ENCODE measurements at places on chromosomes 5 and 9. TPM values are rescaled to one million over a fixed set of nuclear protein-coding genes. Genes with fewer than 3 reads are reported as not detected.

DNA sequence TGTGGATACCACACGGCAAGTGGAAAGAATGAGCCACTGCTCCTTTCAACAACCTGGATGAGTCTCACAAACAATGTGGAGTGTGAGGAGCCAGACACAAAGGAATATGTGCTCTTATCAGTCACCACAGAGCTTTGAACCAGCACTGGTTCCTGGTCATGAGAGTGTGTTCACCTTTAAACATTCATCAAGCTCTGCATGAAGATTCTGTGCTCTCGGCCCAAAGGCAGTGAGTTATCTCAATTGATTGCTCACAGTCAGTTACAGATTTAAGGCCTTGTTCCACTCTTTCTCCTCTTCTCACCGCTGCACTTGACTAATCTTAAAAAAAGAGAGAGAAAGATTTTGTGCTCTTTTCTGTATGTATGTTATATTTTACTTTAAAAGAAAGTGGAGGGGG is 19.4 kb downstream of the LRSAM1 start:
- no peak for DNase-seq

DNA sequence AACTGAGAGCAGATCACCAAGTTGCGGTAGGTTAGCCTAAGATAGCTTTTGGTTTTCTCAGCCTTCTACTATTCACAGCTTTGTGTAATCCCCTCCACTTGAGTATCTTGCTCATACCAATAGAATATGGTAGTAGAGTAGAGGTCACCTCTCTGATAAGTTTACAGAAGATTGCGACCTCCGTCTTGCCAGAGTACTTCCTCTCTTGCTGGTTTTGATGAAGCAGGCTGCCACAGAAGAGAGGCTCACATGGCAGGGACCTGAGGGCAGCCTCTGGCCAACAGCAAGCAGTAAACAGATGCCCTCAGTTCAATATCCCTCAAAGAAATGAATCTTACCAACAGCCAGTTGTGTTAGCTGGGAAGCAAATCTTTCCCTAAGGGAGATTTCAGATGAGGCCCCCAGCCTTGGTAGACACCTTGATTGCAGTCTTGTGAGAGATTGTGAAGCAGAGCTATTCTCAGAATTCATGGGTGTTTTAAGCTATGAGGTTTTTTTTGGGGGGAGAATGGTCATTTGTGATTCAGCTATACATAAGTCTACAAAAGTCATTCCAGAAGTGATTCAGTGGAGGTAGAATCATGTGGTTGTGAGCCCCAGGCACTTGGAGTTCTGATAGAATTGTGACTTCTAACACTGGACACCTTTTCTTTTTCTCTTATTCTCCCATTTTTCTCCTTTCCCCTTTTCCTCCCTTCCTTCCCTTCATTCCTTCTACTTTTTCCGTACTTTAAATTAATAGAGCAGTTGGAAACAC is 22.7 kb upstream of the CDKN2B start:
- no peak for DNase-seq

DNA sequence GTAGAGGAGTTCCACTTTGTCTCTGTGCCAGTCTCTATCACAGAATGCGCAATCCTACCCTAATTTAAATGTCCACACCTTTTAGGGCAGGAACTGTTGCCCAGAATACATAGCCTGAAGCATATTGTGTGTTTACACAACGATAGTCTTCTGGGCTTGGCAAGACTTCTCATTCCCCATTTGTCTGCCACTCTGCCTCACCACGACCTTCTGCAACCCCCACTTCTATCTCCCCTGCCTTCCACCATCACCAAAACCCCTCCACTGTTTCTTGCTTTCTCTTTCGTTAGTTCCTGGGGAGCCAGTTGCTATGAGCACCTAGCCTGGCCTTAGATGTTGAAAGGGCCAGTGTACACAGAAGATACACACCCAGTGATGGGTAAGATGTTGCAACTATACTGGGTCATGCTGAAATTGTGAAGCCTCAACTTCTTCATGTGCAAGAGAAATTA is 883 bp upstream of the RNF145 start:
- peak; percentile 69 for DNase-seq

FOXD4L6 gene
- total RNA-seq: under 0.01 TPM

C9 gene
- not detected for total RNA-seq

GRCh38 chr5:80284720-80285119 is 28.9 kb upstream of the SERINC5 start:
- DNase-seq: no peak

DNA sequence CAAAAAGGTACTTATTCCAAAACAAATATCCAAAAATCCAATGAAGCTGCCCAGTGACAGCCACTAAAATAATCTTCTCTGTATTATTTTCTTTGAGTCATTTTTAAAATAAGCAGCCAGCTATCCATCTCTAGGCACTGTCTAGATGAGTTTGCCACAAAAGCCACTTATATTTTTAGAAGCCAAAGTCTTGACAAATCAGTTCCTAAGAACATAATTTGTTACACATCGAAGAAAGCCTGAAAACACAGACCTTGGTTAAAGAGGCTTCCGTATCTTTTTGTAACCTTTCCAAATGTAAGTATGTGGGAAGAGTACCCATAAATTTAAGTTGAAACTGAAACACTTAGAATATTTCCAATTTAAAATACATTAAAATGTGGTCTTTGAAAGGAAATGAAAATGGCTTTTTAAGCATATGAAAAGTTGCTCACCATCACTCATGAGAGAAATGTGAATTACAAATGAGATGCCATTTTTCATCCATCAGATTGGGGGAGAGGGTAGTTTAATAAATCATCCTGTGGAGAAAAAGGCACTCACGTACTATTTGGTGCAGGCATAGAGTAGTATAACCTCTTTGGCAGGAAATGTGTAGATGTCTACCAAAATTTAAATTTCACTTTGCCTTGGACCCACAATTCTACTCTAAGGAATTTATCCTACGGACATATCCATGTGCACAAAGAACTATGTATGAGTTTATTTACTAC is 180.4 kb downstream of the MLLT3 start:
- no peak for DNase-seq

DNA sequence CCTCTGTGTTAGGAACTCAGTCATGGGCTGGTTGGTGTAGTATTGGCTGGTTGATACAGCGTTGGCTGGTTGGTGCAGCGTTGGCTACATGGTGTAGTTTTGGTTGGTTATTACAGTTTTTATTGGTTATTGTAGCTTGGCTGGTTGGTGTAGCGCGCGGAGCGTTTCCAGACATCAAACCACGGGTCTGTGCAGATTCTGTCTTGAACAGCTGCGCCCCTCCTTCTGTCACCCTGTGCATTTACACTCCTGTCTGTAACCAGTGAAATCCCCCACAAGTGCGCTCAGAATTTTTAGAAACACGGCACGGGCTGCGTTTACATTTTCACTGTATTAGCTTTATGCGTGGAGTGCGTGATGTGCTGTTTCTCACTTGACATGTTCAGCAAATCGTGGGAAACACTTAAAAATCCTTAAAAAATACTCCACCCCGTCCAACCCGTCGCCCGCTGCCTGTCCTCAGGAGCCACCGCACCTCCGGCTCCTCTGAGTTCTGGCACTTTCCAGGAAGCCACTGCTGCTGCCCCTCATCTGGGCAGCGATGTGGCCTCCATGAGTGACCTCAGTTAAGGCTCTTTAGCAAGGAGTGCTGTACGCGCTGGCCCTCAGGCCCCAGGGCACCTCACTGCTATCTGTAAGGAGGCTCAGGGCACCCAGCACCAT is 20.8 kb downstream of the NKD2 start:
- DNase-seq: no peak

DNA sequence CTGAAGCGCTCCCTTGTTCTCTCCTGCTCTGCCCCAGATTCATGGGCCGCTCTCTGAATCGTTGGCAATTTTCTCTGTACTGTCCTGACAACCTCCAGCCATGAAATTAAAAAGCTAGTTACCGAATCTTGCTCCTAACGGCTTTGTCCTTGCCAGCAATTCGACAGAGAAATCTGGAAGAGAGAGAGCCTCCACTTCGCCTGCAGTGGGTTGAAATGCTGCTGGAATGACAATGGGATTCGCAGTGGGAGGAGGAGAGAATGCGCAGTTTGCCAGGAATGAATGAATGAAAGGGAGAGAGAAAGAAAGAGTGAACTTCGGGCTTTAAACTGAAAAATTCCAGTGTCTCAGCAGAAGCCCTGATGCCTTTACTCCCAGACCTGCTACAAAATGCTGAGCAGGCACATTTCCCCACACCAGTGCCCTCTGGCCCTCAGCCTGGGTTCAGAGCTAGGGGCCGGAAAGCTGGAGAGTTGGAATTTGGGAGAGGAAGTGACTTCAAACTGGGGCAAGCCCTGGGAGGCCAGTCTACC is 11.5 kb upstream of the BOD1 start:
- DNase-seq: no peak

GRCh38 chr5:174618589-174618988 is 105.8 kb upstream of the MSX2 start:
- peak; percentile 81 for DNase-seq

DNA sequence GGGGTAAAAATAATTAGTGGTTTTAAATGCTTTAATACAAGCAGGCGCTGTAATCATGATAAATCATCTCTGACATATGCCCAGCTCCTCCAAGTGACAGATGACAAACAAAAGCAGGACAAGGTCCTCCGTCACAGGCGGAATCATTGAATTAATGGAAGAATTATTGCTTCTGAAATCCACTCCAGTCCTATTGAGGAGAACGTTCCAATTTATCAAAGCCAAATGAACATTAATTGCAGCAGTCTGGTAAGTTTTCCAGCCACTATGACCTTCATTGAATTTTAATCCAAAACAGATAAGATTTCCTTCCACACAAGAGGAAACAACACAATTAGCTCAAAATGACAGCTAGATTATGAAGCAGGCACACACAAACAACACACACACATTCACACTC is 136.8 kb downstream of the ASTN2 start:
- no peak for DNase-seq

DNA sequence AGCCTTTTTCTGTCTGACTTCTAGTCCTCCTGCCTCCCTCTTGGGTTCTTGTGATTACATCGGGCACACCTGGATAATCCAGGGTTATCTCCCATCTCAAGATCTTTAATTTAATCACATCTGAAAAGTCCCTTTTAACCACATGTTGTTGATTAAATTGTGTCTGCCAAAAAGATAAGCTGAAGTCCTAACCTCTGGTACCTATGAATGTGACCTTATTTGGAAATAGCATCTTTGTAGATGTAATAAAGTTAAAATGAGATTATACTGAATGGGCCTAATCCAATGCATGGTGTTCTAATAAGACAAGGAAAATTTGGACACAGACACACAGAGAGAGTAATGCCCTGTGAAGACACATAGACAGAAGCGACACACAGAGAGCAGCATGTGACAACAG is 232.4 kb downstream of the KCTD16 start:
- no peak for DNase-seq

GRCh38 chr5:59287884-59288283 is 605.6 kb downstream of the PDE4D start:
- no peak for DNase-seq

DNA sequence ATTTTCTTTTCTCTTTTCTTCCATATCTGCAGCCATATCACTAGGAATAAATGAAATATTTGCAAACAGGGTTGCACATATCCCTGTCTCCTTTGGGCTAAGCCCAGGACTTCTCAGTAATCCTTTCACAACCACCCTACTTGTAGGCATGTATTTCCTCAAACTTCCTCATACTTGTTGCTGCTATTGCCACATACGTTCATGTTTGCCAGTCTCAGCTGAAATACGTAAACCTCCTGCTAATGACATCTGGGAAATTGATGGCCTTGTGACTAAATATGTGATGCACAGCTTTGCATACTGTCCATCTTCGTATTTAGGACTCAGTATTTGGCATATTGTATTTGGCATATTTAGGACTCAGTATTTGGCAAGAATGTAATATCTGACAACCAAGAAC is 224.6 kb downstream of the PLK2 start:
- DNase-seq: peak; percentile 58

DNA sequence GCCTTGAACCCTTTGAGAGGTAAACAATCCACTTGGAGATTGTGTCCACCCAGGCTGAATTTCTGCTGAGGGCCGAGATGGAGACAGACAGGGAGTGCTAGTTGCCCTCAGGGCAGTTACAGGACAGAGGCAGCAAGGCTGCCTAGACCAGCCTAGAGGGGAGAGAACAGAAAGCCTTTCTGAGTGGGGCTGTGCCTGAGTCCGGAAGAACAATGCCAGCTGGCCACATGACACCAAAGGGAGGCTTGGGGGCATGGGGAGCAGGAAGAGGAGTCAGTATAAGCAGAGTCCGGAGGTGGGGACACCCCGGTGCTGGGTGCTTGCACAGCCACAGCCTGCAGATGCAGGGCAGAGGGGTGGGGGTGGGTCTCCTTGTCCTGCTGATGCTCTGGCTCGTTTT is 145.7 kb downstream of the CFAP90 start:
- no peak for DNase-seq

AMBP gene
- not detected for total RNA-seq

DNA sequence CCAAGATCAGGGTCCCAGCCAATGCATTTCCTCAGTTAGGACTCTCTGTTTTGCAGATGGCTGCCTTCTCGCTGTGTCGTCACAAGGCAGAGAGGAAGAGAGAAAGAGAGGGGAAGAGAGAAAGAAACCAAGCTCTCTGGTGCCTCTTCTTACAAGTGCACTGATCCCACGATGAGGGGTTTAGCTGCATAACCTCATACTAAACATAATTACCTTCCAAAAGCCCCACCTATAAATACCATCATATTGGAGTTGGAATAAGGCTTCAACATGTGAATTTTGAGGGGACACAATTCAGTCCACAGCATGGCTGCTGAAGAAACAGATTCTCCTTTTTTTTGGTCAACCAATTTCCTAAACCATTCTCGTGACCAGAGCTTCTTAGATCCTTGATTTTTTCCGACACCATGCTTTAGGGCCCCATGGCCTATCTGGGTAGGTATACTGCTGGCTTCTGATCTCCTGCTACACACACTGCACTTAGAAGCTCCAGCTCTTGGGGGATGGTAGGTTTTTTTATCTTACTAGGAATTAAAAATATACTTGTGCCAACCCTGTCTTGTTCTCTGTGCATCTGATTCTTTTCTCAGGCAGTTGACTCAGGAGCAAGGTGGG is 5.1 kb downstream of the CAMK4 start:
- DNase-seq: no peak

All from fibroblast of villous mesenchyme (primary cell).